ENCODE measurements at places on chromosomes 4 and X. TPM values are rescaled to one million over a fixed set of nuclear protein-coding genes. Genes with fewer than 3 reads are reported as not detected.

GRCh38 chr4:24557026-24558025 lies 27.0 kb downstream of the DHX15 start:
- no peak overlapping the region for H3K4me3 ChIP-seq
- peaks cover 4% of the 10 kb centered on the region for H3K36me3 ChIP-seq
- H3K27me3 ChIP-seq: no peaks in the 10 kb centered on the region
- H3K4me1 ChIP-seq: peaks cover 50% of the 10 kb centered on the region

- H3K4me1 ChIP-seq: no peaks in the 10 kb centered on the region
- DNase-seq: no peak
These were observed 1031.9 kb downstream of the FAT4 start for GRCh38 chr4:126346654-126347053.

- no peak overlapping the region for H3K4me3 ChIP-seq
- H3K36me3 ChIP-seq: no peaks in the 10 kb centered on the region
- H3K27ac ChIP-seq: no peak overlapping the region
- H3K4me1 ChIP-seq: no peaks in the 10 kb centered on the region
- no peak for DNase-seq
These were observed 40.1 kb upstream of the SCML1 start for GRCh38 chrX:17697191-17697590.

GRCh38 chrX:10158279-10159144 lies 1.7 kb downstream of the CLCN4 start:
- peak overlapping the region; percentile 83 for H3K27ac ChIP-seq
- H3K4me3 ChIP-seq: peak overlapping the region; percentile 63
- no peaks in the 10 kb centered on the region for H3K4me1 ChIP-seq
- H3K27me3 ChIP-seq: no peaks in the 10 kb centered on the region

DNA sequence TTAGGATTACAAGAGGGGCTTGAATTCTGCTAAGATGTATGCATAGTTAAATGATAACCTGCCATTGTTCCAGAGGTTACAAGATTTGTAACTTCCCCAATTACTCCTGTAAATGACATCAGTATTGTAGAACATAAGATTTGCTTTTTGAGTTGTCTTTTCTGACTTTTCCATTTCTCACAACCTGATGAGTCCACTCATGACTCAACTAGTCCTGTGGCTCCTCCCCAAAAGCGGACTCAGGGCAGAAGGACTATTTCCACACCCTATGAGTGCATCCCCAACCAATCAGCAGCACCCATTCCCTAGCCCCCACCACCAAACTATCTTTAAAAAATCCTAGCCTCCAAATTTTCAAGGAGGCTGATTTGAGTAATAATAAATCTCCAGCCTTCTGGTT lies 54.7 kb downstream of the HOPX start:
- H3K4me3 ChIP-seq: no peak overlapping the region
- no peaks in the 10 kb centered on the region for H3K27me3 ChIP-seq
- no peak for DNase-seq

DNA sequence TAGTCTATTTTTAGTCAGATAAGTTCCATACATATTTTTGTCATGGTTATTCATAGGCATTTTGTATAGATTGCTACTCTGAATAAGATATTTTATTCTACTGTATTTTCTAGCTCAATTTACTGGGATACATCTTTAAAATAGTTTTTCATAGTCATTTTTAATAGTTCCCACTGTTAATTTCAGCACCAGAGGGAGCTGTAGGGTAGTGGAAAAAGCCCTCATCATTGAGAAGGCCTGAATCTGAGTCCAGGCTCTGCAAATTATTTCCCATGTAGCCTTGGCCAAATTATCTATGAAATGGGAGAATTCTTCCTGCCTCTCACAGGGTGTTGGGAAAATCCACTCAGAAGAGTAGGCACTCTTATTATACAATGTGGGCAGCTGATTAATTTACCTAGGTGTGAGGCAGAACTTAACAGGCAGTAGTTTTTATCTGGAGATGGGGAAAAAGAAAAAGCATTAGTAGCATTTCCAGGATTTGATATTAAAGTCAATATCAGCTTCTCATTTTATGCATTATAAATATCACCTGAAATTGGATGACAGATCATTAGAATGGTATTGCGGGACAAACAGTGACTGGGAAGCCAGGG lies 102.9 kb upstream of the PAQR3 start:
- H3K27ac ChIP-seq: no peak overlapping the region
- no peak overlapping the region for H3K4me3 ChIP-seq
- no peaks in the 10 kb centered on the region for H3K4me1 ChIP-seq
- H3K27me3 ChIP-seq: no peaks in the 10 kb centered on the region

- H3K27ac ChIP-seq: no peak overlapping the region
- H3K4me3 ChIP-seq: no peak overlapping the region
- H3K27me3 ChIP-seq: no peaks in the 10 kb centered on the region
- H3K36me3 ChIP-seq: no peaks in the 10 kb centered on the region
These were observed 67.9 kb upstream of the STK26 start for GRCh38 chrX:131955099-131955777.

- no peak overlapping the region for H3K27ac ChIP-seq
- H3K36me3 ChIP-seq: peaks cover 84% of the 10 kb centered on the region
These were observed 62.3 kb downstream of the RFC1 start for GRCh38 chr4:39303871-39304270.

- H3K36me3 ChIP-seq: no peaks in the 10 kb centered on the region
- peak overlapping the region; percentile 62 for H3K27ac ChIP-seq
- peaks cover 73% of the 10 kb centered on the region for H3K4me1 ChIP-seq
- H3K27me3 ChIP-seq: no peaks in the 10 kb centered on the region
- DNase-seq: no peak
- H3K4me3 ChIP-seq: no peak overlapping the region
These were observed 56.6 kb downstream of the TMEM131L start for GRCh38 chr4:153522802-153523094.

DNA sequence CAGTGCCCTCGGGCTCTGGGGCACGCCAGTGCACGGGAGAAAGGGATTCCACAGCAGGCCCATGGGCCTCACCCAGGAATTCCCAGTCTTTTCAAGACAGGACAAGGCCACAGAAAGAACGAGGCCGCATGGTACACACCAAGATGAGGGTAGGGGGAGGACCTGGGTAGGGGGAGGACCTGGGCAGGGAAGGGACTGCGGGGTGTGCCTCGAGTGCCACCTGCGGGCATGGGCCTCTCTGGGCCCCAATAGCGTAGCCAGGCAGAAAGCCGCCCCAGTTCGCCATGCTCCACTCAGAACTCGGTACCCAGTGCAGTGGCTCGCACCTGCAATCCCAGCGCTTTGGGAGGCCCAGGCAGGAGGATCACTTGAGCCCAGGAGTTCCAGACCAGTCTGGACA lies 14.0 kb upstream of the DUSP9 start:
- H3K36me3 ChIP-seq: no peaks in the 10 kb centered on the region
- no peaks in the 10 kb centered on the region for H3K27me3 ChIP-seq
- H3K27ac ChIP-seq: no peak overlapping the region
- H3K4me1 ChIP-seq: no peaks in the 10 kb centered on the region
- no peak overlapping the region for H3K4me3 ChIP-seq

GRCh38 chrX:11867610-11868345 lies 109.7 kb downstream of the MSL3 start:
- no peak for DNase-seq
- no peaks in the 10 kb centered on the region for H3K27me3 ChIP-seq
- H3K36me3 ChIP-seq: no peaks in the 10 kb centered on the region
- no peak overlapping the region for H3K4me3 ChIP-seq

- no peak overlapping the region for H3K4me3 ChIP-seq
- H3K27ac ChIP-seq: no peak overlapping the region
- DNase-seq: no peak
- H3K36me3 ChIP-seq: no peaks in the 10 kb centered on the region
- H3K27me3 ChIP-seq: no peaks in the 10 kb centered on the region
These were observed 17.0 kb upstream of the MOB1B start for GRCh38 chr4:70885174-70885573.

DNA sequence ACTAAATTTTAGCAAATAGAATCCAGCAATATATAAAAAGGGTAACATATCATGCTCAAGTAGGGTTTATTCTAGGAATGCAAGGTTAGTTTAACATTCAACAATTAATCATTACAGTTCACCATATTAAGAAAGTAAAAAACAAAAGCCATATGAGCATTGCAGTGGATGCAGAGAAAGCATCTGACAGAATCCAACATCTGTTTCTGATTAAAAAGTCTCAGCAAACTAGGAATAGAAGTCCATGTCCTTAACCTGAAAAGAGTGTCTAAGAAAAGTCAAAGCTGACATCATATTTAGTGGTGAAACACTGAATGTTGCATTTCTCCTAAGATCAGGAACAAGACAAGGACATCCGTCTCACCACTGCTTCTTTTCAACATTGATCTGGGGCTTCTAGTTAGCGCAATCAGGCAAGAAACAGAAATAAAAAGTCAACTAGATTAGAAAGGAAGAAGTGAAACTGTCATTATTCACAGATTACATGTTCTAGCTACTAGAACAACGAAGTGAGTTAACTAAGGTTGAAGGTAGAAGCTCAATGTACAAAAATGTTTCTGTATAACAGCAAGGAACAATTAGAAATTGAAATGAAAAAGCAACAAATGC lies 49.3 kb downstream of the MRPL1 start:
- H3K27ac ChIP-seq: no peak overlapping the region
- no peaks in the 10 kb centered on the region for H3K27me3 ChIP-seq
- no peaks in the 10 kb centered on the region for H3K36me3 ChIP-seq
- H3K4me1 ChIP-seq: no peaks in the 10 kb centered on the region
- H3K4me3 ChIP-seq: no peak overlapping the region

DNA sequence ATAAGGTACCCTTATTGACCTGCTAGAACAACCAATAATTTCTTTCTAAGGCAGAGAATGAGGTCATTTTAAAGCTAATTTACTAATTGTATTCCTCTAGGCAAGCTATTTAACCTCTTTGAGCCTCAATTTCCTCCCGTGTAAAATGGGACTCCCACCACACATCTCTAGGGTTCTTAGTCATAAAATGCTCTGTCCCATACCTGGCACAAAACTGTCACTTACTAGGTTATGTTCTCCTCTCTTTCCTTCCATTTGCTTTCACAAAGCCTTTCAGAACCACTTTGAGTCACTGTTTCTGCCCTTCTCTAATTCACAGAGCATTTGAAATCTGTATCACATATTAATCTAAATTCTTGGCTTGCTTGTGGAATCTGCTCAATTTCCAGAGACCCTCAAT lies 2.4 kb upstream of the GPR82 start:
- no peak for DNase-seq
- no peaks in the 10 kb centered on the region for H3K27me3 ChIP-seq
- no peak overlapping the region for H3K4me3 ChIP-seq
- no peaks in the 10 kb centered on the region for H3K36me3 ChIP-seq
- no peaks in the 10 kb centered on the region for H3K4me1 ChIP-seq
- H3K27ac ChIP-seq: no peak overlapping the region

GRCh38 chr4:107265859-107266258 lies 229.7 kb upstream of the DKK2 start:
- H3K27me3 ChIP-seq: no peaks in the 10 kb centered on the region
- no peak overlapping the region for H3K4me3 ChIP-seq
- H3K27ac ChIP-seq: no peak overlapping the region

DNA sequence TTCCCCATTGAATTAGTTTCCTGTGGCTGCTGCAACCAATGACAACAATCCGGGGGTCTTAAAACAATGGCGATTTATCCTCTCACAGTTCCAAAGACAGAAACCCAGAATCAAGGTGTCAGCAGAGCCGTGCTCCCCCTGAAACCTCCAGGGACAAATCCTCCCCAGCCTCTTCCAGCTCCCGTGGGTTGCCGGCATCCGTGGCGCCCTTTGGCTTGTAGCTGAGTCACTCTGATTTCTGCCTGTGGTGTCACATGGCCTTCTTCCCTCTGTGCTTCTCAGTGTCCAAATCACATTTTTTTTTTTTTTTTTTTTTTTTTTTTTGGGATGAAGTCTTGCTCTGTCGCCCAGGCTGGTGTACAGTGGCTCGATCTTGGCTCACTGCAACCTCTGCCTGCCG lies 64.5 kb upstream of the STX18 start:
- H3K4me1 ChIP-seq: no peaks in the 10 kb centered on the region
- no peaks in the 10 kb centered on the region for H3K27me3 ChIP-seq
- H3K36me3 ChIP-seq: no peaks in the 10 kb centered on the region
- no peak overlapping the region for H3K4me3 ChIP-seq
- no peak for DNase-seq

TLR10 gene
- total RNA-seq: 0.15 TPM

KDR gene
- total RNA-seq: 11.9 TPM

RENBP gene
- 2.9 TPM for total RNA-seq

BTK gene
- 2.0 TPM for total RNA-seq

SYP gene
- total RNA-seq: 1.2 TPM

ATP8A1 gene
- total RNA-seq: 13.8 TPM
